Amniotic epithelial cell (primary cell): ENCODE measurements at places on chromosomes 5 and 9.

DNA sequence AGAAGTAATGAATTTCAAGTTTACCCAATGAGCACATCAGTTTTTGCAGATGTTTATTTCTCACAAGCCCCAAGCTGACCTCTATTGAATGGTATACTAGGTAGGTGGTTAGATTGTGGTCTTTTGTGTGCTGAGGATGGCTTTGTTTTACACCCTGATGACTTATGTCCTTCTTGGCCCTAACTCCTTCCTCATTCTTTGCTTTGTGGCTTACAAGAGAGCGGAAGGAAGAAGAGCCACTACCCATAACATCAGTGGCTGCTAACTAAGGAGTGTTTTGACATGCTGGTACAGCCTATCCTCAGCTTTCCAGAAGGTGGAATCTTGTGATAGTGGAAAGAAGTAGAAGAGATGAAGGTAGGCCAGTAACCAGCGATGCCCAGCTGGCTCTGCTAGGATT, 85.7 kb upstream of the NTRK2 start:
- DNase-seq: no peak

DNA sequence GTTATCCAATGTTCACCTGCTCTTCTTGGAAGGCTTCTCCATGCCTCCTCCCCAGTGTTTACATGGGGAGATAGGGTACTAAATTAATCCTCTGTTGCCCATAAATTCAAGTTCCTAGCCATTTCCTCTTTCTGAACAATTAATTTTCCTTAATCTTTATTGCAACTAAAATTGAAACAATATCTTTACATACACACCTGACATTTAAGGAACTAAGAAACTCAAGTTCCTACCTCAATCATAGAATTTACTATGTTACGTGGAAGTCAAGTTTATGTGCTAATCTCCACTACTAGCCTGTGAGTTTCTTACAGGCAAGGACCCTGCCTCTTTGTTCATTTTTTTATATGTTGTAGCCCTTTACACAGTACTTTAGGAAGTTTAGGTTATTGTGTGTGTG, 10.1 kb upstream of the ADRB2 start:
- DNase-seq: no peak

GRCh38 chr9:123201083-123201482, 67.3 kb downstream of the STRBP start:
- DNase-seq: no peak

DNA sequence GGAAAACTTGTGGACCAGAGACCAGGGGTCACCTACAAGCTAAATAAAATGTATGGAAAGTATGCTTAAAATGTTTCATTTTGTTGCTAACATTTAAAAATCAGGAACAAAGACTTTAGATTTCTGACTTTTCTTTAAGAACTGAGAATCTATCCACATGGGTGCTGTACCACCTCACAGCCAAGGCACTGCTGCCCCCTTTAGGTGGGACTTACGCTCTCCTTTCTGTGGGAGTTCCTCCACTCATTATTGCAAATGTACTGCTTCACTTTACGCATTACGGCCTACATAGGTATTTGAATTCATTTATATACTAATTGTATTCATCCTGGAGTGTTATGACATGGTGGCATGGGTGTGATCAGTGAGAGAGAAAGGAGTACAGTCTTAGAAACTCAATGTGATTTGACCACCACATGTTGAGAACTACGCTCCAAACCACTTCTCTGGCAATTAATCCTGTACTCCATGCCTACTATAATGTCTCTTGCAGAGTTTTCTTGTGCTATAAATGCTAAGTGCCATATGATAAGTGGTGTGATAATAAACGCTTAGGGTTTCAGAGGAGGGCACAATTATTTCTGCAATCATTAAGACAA, 24.7 kb upstream of the CETN3 start:
- DNase-seq: peak; percentile 48

- peak; percentile 23 for DNase-seq
Observed at GRCh38 chr5:90056911-90057705, 352.4 kb downstream of the CETN3 start.

DNA sequence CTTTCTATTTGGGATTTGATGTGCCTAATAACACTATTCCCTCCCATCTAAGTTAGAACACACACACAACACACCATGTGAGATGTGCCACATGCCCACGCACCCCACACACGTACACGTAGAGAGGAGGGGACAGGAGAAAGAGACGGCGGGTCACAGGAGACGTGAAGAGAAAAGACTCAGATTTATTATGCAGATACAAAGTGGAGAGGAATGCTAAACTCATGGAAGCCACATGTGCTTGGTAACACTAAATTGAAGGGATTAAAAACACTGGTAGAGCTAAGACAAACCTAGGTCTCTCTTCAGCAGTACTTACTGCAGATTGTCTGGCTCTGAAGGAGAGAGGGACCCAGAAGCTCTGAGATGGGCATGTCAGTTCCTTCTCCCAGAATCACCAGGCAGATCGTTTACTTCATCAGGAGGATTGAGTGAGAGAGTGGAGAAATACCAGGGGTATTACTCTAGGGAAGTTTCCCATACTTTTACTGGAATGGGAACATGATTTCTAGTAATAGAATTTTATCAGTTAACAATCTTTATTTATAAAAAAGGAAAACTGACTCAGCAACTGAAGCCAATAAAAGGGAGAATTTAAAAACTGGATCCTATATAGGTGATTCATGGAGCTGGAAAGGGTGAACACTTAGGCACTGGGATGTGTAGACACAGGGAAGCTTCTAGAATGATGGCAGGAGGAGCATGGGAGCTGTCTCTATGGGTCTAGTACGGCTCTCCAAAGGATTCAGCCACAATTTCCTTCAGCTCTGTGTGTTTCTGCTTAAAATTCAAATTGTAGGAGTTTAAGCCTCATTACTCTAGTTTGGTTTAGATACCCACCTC, 139.4 kb downstream of the MACIR start:
- no peak for DNase-seq

GRCh38 chr5:32329395-32329834, 16.7 kb upstream of the MTMR12 start:
- DNase-seq: peak; percentile 57

DNA sequence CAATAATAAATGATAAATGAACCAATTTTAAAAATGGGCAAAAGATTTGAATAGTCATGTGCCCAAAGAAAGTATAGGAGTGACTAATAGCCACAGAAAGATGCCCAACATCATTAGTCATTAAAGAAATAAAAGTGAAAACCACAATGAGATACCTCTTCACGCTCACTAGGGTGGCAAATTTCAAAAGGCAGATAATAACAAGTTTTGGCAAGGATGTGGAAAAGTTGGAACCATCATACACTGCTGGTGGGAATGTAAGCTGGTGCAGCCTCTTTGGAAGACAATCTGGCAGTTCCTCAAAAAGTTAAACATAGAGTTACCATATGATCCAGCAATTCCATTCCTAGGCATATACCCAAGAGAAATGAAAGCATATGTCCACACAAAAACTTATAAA, 1819.8 kb downstream of the MAT2B start:
- peak; percentile 53 for DNase-seq

GRCh38 chr9:128203024-128203706, at the start of gene DNM1:
Gene DNM1, plus strand, starts transcription at chr9:128203379. Its CDS starts 92 bp downstream, at chr9:128203471.
- peak; percentile 33 for DNase-seq

DNA sequence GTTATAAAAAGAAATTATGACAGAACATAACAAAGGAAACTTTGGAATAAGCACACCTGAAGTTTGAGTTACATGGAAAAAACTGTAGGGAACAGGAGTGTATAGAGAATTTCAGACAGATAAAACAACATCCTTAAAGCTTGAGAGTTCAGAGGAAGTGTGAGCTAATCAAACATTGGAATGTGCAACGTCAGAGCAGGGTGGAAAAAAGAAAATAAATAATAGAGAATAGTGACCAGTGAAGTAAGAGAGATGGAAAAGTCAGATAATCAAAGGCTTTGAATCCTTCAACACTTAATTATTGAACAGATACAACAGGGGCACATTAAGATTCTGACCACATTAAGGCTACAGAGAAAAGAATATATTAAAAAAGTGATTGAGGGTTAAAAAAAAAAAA, 128.5 kb upstream of the CDH10 start:
- no peak for DNase-seq

GRCh38 chr5:95280401-95281095, 4.3 kb downstream of the MCTP1 start:
- DNase-seq: no peak
